Fibroblast of skin of right biceps (primary cell): ENCODE measurements at places on chromosomes 3 and 15.
A peak's percentile ranks its signal among the peaks of the same experiment; 100 is the strongest.

DNA sequence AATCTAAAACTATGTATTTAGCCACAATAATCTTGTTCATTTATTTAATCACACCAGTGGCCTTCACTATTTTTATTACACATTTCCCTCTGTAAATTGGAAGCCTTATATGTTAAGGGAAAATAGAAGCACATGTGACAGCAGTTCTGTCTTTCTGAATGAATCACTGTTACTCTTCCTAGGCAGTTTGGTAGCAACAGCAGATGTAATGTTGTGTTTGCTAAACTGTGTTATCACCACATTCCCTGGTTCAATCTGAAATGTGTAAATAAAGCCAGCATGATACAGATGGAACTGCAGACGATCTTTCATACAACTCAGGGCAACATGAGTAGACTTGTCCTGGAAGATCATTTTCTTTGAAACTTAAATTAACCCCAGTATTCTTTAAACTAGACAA lies 220.1 kb downstream of the MCTP2 start:
- DNase-seq = no peak

GRCh38 chr3:20556661-20557060 lies 370.7 kb upstream of the SGO1 start:
- no peak for DNase-seq

- DNase-seq = no peak
Measured at GRCh38 chr3:52769786-52770455, 819 bp downstream of the NEK4 start.

- DNase-seq = no peak
Measured at GRCh38 chr15:79812541-79812940, 84.3 kb downstream of the MTHFS start.

DNA sequence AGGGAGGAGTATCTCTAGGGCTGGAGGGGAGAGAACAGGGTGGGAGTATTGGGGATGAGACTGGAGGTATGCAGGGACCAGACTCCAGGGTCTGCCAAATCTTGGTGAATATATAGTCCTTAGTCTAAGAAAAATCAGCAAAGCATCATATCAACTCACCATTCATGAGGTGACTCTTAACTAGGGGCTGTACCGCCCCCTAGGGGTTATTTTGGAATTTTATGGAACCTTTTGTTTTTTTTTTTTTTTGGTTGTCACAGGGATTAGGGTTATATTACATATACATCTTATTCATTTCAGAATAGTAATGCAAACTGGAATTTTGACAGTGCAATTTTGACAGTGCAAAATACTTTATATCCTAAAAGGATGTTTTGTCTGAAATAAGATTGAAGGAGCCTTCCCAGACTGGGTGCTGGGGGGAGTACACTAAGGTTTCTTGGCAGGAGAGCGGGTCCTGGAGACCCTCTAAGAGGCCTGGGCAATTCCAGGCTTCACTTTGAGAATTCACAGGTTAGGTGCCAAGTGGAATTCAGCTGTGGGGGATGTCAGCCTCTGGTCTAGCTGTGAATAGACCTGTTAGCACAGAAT lies 7.5 kb downstream of the CMTM7 start:
- peak; percentile 56 for DNase-seq

GRCh38 chr3:71247958-71248335 lies 335.6 kb downstream of the FOXP1 start:
- DNase-seq = no peak

GRCh38 chr15:58308742-58309355 lies 122.9 kb upstream of the LIPC start:
- no peak for DNase-seq

DNA sequence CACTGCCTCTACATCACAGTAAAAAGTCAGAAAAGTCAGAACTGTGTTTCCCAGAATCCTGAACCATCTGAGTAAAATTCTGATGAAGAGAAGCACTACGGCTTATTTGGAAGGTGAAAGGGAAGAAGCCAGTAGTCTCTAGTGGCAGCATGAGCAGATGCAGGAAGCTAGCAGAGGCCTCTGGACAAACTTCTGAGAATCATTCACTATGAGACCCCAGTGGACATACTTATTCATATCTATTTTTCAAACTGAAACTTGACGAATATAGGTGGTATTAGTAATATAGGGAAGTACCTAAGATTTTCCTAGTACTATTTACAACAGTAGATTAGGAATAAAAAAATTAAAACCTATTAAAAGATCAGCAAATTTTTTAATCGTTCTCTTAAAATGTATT lies 272.8 kb upstream of the TTC14 start:
- no peak for DNase-seq

- DNase-seq = no peak
Measured at GRCh38 chr3:194401346-194401745, 2.3 kb upstream of the GP5 start.

DNA sequence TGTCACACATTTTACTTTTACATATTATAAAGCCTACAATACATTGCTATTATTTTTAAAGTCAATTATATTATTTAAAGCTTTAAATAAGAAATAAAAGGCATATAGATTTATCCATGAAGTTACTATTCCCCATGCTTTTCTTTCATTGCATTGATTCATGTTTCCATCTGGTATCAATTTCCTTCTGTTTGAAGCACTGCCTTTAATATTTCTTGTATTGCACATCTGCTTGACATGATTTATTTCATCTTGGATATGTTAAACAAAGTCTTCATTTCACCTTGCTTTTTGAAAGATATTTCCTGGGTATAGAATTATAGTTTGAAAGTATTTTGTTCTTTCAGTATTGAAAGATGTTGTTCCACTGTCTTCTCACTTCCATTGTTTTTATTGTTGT lies 174.3 kb upstream of the MBNL1 start:
- no peak for DNase-seq

GRCh38 chr15:63918901-63919348 lies 85.2 kb upstream of the HERC1 start:
- DNase-seq = no peak
